Cerebellar cortex (tissue), 1 donor: ENCODE measurements at places on chromosomes 1 and 21.
A peak's percentile ranks its signal among the peaks of the same experiment; 100 is the strongest.

DNA sequence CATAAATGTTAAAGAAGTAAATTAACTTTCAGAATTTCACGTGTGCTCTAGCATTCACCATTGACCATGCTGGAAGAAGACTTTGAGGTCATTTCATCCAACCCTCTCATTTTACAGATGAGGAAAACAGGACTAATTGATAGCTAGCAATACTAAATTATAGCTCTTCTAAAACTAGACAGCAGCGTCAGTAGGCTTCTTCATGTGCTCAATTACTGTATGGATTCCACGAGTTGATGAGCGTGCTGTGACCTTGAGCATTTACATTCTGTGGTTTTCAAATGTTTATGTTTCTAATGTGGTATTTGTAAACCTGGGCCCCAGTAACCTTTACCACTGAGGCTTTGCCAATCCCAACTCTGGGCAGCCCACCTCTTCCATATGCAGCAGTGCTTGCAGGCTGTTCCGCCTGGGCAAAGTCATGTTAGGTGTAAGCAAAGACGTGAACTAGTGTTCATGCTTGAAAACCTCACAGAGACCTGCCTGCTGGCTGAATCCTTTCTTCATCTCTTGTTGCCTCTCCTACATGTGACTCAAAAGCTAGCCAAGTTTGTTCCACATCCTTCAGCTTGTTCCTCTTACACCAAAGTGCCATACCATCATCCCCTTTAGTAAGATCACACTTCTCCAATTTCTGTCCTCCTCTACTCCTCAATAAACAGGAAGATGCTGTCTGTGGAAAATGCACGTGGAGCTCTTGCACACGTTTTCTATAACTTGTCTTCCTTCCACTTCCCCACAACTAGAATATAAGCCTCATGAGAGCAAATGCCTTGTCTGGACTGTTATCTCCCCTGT is 17.2 kb downstream of the KCNJ15 start:
- DNase-seq: no peak

DNA sequence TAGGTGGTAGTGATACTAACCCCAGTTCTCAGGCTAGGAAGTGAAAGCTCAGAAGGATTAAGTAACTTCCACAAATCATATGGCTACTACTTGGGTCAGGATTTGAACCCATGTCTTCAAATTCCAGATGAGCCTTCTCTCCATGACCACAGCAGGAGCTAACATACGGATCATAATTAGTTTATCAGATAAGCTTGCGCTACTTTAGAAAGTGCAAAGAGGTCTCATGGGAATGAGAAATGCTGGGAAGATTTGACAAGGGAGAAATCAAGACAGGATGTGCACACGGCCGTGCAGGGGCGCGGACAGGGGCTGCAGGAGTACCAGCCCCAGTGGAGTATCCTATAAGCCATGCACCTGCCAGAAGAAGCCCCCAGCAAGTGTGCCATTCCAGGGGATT is 5.2 kb downstream of the PLEKHA6 start:
- DNase-seq: no peak

DNA sequence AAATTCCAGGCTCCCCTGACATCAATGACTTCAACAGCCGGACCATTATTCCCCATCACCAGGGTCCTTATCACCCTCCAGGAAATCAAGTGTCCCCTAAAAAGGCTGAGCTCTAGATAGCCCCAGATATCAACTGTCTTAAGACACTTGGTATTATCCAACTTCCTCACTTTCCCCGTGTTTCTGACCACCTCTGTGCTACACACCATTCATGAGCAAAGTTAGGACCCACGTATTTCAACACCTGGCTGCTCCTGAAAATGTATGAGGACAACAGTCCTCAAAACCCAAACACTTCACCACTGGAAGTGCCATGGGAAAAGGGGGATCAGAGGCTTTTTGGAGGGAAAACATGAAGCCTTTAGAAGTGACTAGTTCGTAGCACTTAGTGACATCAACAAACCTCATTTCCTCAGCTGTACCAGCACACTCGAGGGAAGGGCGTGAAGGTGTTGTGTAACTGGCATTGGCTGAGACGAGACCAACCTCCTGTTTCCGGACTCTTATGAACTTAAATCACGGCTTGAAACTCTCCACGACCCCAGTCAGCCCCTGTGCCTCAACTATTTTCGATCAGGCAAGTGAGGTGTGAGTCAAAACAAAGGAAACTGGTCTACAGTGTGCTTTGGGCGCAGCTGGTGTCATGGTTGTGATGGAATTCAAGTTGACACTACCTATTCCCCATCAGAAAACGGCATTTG is 4.1 kb upstream of the CHD5 start:
- no peak for DNase-seq

DNA sequence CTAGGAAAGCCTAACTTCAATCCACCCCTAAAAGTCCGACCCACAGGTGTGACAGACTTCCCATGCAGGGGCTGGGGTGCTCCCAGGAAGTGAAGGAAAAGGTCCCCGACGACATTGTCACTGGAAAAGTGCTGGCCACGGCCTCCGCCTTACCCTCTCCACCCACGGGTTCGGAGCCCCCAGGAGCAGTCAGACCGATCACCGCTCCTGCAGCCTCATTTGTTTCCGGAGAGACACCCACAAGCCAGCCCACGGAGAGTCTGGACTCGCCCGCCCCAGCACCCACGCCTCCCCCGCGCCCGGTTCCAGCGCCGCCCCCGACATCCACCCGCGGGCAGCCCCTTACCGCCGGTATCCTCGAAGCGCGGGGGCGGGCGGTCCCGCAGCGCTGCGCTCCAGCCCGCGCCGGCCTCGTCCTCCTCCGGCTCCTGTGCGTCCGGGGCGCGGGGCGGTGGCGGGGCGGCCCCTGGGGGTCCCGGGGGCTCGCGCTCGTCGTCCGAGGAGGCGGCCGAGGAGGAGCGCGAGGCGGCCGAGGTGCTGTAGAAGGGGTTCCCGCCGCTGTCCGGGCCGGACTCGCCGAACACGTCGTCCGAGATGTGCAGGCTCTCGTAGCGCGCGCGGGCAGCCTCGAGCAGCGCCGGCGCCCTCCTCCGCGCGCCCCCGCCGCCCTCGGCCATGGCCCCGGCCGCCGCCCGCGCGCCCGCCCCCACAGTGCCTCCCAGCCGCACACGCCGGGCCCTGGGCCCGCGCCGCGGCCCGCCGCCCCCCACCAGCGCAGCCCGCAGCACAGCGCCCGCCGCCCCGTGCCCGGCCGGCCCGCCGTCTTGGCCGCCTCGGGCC is 660 bp downstream of the PGBD5 start:
- no peak for DNase-seq

DNA sequence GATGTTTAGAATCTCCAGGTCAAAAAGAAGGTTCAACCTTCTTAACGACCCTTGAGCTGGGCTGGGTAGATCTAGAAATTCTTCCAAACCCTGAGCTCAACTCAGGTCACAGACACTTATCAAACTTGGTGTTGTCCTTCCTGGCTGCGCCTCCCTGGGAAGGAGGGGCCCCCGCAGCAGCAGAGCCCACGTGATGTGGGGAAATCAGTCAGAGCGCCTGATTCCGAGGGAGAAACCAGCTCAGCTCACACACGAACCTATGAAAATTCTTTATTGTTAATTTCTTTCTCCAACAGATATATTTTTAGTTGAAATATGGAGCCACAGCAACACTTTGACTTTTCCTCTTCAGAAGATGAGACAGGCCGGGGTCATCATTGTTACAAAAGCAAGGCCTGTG is 24.3 kb upstream of the CLSTN1 start:
- no peak for DNase-seq

- no peak for DNase-seq
Measured at GRCh38 chr1:107739651-107740050, 225.3 kb downstream of the VAV3 start.

- DNase-seq: no peak
Measured at GRCh38 chr1:212030936-212031528, 4.3 kb downstream of the INTS7 start.

- DNase-seq: no peak
Measured at GRCh38 chr1:32367912-32368635, 5.7 kb downstream of the TSSK3 start.

DNA sequence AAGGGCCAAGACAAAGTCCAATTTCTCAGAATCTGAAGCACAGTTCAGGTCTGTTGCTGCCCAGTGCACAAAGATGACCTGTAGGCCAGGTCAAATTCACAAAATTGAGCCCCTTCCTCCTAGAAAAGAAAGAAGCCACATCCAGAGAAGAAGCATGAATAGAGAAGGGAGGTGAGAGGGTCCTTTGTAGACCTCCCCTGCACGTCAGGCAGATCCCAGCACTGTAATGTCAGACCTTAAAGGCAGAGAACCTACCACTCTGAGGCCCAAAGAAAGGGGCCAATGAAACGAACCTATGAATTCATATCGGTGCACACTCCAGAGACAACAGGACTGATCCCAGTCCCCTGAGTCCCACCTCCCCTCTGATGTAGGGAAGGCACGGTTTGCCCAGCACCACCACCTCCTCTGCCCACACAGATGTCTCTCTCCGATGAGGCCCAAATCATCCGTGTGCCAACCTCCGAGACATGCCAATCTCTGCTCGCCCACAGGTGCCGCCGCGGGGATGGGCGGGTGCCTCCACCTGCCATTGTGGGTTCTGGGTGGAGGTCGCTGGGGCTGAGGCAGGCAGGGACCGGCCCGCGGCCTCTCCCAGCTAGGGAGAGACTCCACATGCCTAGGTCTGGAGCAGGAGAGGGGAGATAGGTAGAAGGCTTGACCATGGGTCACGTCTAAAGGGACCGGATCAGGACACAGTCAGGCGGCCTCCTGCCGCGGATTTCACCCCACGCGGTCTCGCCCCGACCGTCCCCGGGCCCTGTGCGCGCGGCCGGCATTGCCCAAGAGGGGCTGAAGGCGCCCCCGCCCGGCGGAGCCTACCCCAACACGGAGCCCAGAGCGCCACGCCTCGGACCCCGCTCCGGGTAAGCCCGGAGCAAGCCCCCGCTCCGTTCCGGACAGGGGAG is 42.1 kb downstream of the RRAGC start:
- no peak for DNase-seq

GRCh38 chr1:172949096-172949495 is 101.6 kb downstream of the TNFSF18 start:
- DNase-seq: no peak

DNA sequence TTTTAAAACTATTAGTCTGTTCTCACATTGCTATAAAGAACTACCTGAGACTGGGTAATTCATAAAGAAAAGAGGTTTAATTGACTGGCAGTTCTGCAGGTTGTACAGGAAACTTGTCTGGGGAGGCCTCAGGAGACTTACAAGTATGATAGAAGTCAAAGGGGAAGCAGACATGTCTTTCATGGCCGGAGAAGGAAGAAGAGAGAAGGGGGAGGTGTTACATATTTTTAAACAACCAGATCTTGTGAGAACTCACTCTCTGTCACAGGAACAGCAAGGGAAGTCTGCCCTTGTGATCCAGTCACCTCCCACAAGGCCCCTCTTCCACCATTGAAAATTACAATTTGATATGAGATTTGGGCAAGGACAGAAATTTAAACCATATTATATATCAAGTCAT is 55.9 kb downstream of the CLIC4 start:
- DNase-seq: no peak

DNA sequence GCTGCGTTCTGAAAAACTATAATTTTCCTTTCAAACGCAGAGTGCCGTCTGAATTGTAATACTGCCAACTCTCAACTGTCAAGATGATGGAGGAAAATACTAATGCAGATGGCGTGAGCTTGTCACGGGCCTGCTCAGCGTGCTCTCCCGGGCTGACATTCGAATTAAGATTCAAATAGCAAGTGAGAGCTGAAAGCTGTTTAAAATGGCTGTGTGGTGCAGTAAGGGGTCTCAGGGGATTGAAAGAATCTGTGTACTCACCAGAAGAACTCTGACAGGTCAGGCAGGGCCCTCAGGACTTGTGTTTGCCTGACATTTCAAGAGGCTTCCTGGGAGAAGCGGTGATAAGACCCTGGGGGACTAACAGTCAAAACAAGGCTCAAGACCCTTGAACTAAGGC is 33.1 kb downstream of the ZMYND12 start:
- no peak for DNase-seq

GRCh38 chr1:35932158-35932636 is 1.3 kb downstream of the AGO3 start:
- no peak for DNase-seq

DNA sequence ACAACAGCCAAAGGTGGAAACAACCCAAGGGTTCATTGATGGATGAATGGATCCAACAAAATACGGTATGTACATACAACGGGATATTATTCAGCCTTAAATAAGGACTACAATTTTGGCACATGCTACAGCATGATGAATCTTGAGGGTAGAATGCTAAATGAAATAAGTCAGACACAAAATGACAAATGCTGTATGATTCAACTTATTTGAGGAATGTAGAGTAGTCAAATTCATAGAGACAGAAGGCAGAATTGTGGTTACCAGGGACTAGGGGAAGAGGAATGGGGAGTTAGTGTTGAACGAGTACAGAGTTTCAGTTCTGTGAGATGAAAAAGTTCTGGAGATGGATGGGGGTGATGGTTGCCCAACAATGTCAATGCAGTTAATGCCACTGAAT is 118.0 kb upstream of the PAXBP1 start:
- DNase-seq: no peak

- DNase-seq: no peak
Measured at GRCh38 chr1:116110567-116111523, at the start of gene MAB21L3. MAB21L3 (plus strand) TSS chr1:116111399; CDS start chr1:116112616, 1,217 bp downstream.

- DNase-seq: peak; percentile 52
Measured at GRCh38 chr1:9593492-9594465, 5.1 kb downstream of the TMEM201 start.

- DNase-seq: no peak
Measured at GRCh38 chr1:16293538-16293937, 56.6 kb upstream of the CPLANE2 start.

- no peak for DNase-seq
Measured at GRCh38 chr1:234691567-234691966, 81.6 kb upstream of the IRF2BP2 start.

GRCh38 chr1:41245659-41246058 is 3.6 kb upstream of the SCMH1 start:
- no peak for DNase-seq

GRCh38 chr1:69551476-69552324 is 16.0 kb upstream of the LRRC7 start:
- no peak for DNase-seq

DNA sequence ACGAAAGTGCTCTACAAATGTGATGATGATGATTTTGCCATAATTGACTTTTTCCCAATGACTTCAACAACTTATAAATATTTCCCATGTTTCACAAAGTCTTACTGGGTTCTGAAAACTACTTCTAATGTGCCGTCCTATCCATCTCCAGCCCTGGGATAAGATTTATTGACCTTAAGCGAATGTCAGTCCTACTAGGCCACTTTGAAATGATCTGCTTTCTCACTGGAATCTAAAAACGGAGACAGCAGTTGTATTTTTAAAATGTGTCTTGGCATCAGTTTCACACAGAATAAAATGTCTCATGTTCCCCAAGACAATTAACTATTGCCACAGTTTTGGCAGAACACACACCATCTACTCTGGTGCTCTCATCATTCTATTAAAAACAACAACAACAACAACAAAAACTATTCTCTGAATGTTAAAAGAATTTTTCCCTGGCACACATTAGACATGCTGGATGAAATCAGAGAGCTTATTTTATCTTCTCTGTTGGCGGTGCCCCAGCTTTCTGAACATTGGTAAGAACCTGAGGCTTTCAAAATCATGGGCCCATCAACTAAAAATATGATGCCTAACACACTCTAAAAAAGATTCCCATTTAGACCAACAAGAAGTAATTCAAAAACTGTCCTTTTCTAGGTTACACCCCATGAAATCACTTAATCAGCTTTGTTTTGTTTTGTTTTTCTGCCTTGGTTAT is 23.1 kb upstream of the DNASE2B start:
- no peak for DNase-seq
